ENCODE measurements at places on chromosomes 3 and 15.

DNA sequence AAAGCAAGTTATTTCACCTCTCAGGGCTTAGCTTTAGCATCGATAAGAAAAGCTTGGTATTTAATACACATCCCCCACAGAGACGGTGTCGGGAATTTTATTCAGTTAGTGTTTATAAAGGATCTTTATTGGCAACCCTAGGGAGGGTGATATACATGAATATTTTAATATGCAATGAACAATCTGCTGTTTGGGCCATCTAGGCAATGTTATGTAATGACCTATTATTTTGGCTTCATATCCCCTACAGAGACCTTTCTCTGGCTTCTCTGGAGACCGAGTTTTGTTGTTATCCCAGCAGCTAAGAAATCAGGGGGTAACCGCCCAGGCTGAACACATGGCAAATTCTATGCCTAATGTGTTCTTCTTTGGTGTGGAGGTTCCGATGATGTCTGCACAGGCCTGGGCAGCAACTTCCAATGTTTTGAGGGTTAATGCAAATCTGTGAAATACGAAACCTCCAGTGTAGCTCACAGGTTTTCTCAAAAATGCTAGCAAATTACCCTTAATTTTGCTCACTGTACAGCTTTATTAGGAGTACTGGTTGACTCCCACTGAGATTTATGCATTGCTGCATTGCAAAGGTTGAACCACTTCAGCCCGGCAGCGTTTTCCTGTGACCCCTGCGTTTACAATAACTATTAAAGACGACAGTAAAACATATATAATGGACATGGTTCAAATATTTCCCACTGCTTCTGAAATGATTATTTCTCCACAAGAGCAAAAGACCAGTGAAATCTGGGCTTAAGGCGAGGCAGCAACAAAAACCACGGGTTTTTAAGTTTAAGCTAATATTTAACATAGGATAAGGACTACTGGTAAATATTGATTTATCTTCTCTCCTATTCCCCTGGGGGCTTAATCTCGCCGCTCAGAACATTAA is 298.3 kb upstream of the NR2E3 start:
- DNase-seq = peak; percentile 65

DNA sequence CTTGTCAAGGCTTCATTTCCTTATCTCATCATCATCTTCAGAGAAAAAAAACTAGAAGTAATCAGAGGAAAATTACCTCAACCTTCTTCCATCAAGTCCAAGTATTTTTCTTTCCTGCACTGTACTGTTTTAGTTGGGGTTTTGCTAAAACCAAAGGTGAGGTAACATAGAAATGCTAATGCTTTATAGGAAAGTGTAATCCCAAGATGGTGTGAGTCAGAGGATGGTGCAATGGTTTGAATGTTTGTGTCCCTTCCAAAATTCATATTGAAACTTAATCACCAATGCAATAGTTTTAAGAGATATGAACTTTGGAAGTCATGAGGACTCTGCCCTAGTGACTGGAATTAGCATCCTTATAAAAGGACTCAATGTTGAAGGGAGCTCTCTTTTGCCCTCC is 79.5 kb downstream of the KBTBD8 start:
- no peak for DNase-seq

GRCh38 chr3:115806501-115806900 is 183.2 kb downstream of the GAP43 start:
- no peak for DNase-seq

DNA sequence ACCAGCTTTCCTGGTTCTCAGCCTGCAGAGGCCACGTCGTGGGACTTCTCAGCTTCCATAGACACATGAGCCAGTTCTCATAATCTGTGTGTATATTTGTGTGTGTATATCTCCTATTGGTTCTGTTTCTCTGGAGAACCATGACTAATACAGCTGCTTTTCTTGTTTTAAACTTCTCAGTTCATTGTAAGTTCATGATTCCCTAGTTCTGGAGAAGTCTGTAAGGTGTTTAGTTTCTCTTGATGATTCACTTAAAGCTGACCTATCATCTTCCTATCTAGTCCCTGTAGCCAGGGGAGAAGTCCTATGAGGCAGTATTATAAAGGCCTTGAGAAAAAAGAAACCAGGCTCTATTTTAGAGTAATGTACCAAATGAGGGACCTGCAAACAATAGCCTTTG is 147.7 kb downstream of the RYR3 start:
- no peak for DNase-seq

GRCh38 chr15:91603384-91604080 is 250.0 kb upstream of the SLCO3A1 start:
- no peak for DNase-seq

GRCh38 chr3:34017757-34018156 is 219.3 kb downstream of the PDCD6IP start:
- DNase-seq = no peak

DNA sequence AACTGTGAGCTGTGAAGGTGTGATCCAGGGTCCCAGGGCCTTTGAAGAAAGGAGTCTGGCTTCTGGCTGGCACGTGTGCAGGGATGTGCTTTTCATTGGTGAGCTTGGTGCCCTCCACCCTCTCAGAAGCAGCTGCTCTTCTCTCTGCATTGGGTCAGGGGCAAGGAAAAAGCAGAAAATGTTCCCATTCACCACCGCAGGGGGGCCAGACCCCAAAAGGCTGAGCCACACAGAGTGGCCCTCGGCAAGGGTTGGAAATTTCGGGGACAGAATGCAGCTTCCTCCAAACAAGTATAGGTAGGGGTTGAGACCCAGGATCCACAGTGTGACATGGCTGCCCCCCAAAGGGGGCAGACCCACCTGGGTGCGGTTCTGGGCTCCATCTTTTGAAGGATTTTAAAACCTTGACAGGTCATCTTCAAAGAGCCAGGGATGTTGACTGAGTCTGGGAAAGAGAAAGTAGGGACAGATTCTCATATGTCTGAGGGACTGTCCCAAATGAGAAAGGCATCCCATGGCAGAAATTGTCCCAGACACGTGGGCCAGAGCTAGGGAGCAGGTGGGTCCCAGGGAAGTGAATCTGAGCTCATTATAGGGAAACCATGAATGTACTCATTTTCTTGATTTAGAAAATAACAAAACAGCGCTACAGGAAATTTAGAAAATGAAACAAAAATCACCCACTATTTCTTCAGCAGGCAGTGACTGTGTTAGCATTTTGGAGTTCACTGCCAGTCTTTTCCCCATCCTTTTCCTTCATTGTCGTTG is 2.7 kb downstream of the CSK start:
- no peak for DNase-seq

DNA sequence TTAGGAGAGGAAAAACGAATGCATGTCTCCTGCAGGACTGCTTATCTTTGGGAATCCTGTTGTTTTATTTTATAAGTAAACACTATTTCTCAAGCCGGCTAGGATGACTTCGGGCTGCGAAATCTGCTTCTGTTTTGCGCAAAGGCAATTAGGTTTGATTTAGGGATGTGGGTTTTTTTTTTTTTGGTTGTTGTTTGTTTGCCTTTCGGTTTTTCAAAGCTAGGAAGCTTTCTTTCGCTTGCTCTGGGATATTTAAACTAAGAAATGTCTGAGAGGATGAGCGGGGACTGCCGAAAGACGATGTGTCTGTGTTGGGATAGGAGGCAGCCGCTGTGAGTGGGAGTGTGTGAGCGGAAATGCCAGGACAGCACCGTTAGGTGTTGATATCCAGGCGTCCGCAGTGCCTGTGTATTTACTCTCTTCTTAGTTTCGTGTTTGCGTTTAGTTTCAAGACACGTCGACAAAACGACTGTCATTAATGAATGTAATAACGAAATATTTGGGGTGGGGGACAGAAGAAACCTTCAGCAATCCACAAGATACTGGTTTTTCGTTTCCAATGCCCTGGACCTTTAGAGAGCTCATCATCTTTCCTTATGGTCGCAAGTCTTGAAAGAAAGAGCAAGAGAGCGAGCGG is 604 bp downstream of the ISL2 start:
- DNase-seq = peak; percentile 44

- no peak for DNase-seq
These were observed 30.4 kb upstream of the WWTR1 start for GRCh38 chr3:149688122-149688757.

- no peak for DNase-seq
These were observed 23.7 kb upstream of the SFMBT1 start for GRCh38 chr3:53069422-53070068.

- DNase-seq = no peak
These were observed 283.3 kb downstream of the FEZF2 start for GRCh38 chr3:62090066-62090465.

- no peak for DNase-seq
These were observed 21.8 kb upstream of the CLDN16 start for GRCh38 chr3:190366133-190366532.

DNA sequence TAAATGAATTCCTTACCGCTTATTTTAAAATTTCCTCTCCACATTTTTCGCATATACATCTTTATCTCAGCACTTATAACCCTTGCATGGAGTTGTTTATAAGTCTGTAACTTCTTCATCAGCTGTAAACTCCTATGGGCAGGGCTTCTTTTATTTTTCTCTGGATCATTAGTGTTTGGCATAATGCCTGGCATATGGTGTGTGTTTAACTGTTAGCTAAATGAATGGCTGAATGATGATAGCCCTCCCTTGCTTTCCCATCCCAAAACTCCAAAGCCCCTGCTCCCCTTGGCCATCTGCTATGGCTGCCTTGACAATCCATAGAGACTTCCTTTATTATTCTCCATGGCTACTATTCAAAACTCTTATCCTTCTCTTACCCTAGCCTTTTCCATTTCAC is 48.1 kb upstream of the SEMA6D start:
- DNase-seq = no peak

DNA sequence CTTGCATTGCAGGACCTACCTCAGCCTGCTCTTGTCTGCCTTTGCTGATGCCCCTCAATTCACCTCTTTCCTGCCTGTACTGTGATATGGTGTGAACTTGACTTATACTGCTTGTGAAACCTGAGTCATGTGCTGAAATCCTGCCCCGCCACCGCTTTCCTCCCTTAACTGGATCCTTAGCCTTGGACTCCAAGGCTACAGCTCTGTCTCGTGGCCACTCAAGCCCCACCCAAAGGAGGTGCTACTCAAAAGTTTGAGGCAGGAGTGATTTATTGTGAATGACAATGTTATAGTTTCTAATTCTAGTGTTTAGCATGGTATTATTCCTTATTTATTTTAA is 56.1 kb downstream of the MYZAP start:
- DNase-seq = no peak

GRCh38 chr3:102265720-102266119 is 169.1 kb upstream of the ZPLD1 start:
- no peak for DNase-seq

- no peak for DNase-seq
These were observed 8.0 kb downstream of the MCM2 start for GRCh38 chr3:127606086-127606805.

GRCh38 chr15:52005748-52006701 is 13.0 kb upstream of the MAPK6 start:
- DNase-seq = no peak

DNA sequence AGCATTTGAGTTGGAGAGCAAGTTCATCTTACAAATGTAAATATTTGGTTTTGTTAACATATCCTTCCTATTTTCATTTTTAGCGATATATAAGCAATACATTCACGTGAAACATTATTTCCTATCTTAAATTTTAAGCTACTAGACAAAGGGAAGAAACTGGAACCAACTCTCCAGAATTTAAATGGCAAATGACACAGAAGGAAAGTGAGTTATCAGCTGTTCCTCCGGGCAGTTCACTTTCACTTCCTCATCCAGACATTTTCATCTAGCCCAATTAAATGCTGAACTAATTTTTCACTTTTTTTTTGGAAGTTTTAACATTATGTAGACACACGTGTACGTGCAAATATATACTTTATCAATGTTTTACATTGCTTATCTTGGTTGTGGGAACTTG is 58.7 kb downstream of the MORC1 start:
- DNase-seq = no peak

DNA sequence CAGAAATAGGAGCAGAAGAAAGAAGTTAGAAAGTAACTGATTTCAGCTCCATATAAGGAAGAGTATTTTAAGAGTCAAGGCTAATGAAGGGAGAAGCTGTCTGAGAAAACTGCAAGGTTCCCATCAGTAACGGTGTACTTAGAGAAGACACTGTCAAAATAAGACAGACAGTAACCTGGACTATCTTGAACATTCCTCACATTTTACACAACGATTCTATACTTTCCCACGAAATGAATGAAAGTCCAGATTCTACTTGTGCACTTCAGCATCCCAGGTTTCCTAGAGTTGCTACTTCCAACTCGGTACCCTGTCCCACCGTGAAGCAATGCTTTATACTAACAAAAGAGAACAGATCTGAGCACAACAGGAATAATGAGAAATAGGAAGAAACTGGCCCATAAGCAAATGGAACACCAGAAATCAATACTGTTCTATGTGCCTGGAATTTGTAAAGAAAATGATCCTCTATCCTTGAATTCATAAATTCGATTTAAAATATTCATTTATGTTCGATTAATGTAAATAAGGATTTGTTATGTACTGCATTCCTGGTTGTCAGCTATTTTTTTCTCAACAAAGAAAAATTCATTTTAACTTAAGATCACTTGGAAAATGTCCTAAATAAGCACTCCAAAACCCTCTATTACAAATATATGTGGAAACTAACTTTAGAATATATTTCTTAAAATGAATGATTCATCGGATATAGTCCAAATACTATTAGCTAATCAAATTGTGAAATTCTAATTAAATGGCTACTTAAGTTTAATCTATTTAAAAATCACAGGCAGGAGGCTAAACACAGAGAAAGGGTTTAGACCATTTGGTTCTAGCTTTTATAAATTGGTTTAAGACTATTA is 1.5 kb downstream of the C3orf70 start:
- peak; percentile 9 for DNase-seq

- DNase-seq = no peak
These were observed 22.2 kb downstream of the FAM174B start for GRCh38 chr15:92633418-92633817.

DNA sequence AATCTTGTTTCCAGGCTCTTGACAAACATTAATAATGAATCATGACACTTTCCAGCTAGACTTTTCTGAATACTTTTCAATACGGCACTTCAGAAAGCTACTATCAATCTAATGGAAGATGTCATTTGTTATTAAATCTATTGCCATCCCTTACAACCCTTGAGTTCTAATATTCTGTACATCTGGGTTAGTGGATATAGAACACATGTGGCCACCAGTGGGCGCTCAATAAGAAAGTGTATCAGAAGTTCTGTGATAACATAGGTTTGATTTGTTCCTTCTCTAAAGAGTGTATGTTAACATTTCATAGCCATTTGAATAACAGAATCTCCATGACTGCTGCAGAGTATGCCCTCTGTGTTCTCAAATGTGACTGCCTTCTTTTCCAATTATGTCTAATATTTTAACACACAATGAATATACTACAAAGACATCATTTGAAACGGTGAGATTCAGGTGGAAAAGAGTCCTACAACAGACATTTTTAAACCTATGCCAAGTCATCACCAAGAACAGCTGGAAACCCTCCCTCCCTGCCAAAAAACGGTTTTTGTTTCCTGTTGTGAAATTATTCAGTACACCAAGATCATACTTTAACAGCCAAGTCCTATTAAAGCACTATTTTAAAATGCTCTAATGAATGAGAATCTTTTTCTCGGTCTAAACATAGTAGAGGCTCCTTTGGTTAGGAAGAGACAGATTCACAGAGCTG is 22.2 kb downstream of the ALDH1A2 start:
- peak; percentile 51 for DNase-seq

GRCh38 chr3:16848007-16848406 is 36.7 kb upstream of the PLCL2 start:
- DNase-seq = no peak

GRCh38 chr3:56876916-56877315 is 75.2 kb upstream of the ARHGEF3 start:
- DNase-seq = no peak

Data from NCI-H526 treated with DMSO at 0.1 percent for 48 hours (cell line).